NCI-H1436 (cell line): ENCODE measurements at places on chromosomes 7 and 10.

DNA sequence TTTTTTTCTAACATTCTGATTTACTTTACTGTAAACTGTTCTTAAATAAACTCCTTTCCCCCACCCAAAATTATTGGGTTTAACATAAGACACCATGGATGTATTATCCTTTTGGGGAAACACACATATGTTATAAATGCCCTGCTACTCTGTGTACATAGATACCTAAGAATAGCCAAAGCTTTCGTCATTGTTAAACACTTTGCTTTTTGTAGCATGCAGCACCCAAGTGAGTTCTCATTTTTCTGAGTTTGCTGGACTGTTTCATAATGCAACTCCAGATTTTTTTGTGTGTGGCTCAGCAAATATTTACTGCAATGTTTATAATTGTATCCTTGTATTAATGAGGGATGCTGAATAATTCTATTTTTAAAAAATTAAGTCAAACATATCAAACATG is 86.9 kb downstream of the VTI1A start:
- no peak for DNase-seq

DNA sequence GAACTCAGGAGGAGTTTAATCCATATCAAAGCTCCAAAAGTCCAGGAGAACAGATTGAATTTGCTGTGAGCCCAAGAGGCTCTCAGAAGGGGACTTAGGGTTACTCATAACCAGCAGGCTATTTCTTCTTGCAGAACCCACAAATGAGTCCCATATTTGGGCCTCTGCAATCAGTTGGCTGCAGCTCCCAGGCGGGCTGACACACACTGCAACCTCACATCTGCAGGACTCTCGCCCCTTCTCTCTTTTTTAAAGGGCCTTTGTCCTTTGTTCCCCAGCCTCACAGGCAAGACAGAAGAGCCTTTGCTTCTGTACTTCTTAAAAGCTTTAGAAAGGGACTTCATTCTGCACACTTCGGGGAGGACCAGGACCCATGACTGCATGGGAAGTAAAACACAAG is 26.7 kb downstream of the CREB3L2 start:
- DNase-seq = no peak

DNA sequence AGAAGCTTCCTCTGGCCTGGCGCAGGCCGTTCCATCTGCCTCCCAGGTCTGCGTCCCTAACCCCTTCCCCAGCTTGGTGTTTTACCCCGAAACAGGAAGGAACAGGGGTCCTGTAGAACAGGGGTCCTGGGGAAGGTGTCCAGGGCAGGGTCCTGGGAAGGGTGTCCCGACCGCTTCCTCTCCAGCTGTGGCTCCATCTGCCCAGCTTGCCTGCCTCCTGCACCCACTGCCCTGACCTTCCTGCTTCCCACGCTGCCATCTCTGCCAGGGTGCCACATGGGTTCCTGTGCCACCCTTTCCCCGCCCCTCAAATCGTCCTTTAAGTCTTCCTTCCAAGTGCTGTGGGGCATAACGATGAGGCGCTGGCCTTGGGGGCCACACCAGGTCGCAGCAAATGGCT is 32.4 kb downstream of the WDR86 start:
- no peak for DNase-seq

- no peak for DNase-seq
Measured at GRCh38 chr10:9010093-9010492, 955.6 kb downstream of the GATA3 start.

- DNase-seq = no peak
Measured at GRCh38 chr7:46257761-46258448, 336.8 kb upstream of the IGFBP3 start.

DNA sequence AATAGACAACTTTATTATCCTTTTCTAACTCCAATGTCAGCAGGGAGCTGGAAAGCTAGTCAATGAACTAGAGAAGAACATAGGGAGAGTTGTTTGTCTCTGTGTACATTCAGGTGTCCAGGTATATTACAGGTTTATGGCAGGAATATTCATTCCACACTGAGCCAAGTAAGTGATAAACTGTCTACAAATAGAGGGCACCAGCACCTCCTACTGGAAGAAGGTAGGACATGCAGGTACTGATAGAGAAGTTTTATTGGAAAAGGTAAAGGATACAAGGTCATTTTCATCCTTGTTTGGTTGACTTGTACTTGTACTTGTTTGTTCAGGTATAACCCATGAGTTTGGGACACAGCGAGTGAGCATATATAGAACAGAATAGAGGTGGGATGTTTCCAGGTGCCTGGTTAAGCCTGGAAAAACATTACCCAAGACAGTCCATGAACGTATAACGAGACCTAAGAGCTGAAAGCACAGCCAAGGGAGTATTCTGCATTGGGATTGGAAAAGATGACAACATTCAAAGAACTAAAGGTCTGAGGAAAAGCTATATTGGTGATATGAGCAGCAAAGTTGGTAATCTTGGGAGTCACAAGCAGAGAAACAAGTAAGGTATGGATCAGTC is 61.4 kb upstream of the PPP1R3C start:
- peak; percentile 10 for DNase-seq

- no peak for DNase-seq
Measured at GRCh38 chr10:62047960-62048383, 146.5 kb downstream of the ARID5B start.

GRCh38 chr7:80830584-80831285 is 88.1 kb downstream of the SEMA3C start:
- DNase-seq = no peak

- DNase-seq = no peak
Measured at GRCh38 chr10:61901829-61902444, 438 bp downstream of the ARID5B start.

DNA sequence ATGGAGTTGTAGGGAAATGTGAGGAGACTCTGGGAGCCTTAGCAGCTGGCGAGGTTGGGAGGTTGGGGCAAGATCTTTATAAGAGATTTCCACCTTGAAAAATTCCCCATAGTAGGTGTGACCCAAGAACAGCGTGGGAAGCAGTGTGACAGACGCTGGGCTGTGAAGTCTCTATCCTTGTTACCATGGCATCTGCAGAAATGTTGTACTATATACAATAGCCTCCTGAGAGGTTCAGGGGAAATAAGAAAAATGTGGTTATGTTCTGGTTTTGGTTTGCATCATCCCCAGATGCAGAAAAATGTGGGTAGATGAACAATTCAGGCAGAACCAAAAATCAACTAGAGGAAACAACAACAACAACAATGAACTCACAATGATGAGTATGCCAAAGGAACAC is 498.6 kb downstream of the SH2D4B start:
- no peak for DNase-seq

GRCh38 chr7:26376175-26376917 is 84.7 kb downstream of the SNX10 start:
- DNase-seq = peak; percentile 82

GRCh38 chr10:100482834-100483185 is 20.0 kb downstream of the WNT8B start:
- no peak for DNase-seq

- no peak for DNase-seq
Measured at GRCh38 chr10:101221963-101222531, 7.2 kb downstream of the LBX1 start.

- DNase-seq = no peak
Measured at GRCh38 chr7:154953006-154953684, 49.8 kb downstream of the PAXIP1 start.

GRCh38 chr10:14478604-14479003 is 147.9 kb upstream of the FRMD4A start:
- peak; percentile 35 for DNase-seq

- DNase-seq = peak; percentile 96
Measured at GRCh38 chr10:110226543-110226925, 19.1 kb downstream of the MXI1 start.

- DNase-seq = no peak
Measured at GRCh38 chr10:62581351-62581750, 207.2 kb downstream of the ZNF365 start.

DNA sequence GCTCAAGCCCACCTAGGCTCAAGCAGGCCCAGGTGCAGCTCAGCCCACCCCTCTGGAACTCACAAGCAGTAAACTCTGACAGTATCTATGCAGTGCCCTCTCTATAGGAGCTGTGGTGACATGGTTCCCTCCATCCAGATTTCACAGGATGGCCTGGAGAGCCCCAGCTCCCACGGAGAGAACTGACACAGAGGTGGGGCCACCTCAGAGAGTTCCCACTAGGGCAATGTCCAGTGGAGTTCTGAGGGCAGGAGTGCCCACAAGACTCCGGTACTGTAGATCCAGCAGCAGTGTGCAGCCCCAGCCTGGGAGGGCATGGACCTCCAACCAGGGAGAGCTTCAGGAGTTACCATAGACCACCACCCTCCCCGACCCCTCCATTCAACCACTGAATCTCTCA is 37.3 kb upstream of the CNPY1 start:
- no peak for DNase-seq

DNA sequence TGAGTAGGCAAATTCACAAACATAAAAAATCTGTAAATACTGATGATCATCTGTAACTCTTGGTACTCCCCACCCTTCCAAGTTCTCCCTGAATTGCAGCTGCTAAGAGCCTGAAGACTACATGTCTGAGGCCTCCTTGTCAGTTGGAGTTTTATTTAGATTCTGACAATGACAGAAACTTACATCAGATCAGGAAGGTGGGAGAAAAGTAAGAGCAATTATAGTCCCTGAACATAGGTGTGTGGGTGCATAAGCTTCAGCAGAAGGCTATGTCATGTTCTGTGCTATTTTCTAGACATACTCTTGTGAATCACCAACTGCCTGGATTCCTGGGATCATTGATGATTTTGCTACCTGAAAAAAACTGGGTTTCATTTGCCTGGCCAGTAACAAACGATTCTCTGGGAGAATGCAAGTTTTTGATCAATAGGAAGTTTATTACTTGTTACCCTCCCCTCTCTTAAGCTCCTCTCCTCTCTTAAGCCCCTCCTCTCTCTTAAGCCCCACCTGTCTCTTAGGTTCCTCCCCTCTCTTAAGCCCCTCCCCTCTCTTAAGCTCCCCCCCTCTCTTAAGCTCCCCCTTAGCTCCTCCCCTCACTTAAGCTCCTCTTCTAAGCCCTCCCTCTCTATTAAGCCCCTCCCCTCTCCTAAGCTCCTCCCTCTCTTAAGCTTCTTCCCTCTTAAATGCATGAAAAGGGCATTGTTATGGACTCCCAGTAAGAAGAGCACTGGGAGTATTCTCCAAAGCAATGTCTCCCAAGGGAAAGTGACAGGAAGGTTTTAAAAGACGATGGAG is 1183.4 kb upstream of the AUTS2 start:
- DNase-seq = no peak

- no peak for DNase-seq
Measured at GRCh38 chr7:157612664-157613561, 276.1 kb downstream of the DNAJB6 start.

DNA sequence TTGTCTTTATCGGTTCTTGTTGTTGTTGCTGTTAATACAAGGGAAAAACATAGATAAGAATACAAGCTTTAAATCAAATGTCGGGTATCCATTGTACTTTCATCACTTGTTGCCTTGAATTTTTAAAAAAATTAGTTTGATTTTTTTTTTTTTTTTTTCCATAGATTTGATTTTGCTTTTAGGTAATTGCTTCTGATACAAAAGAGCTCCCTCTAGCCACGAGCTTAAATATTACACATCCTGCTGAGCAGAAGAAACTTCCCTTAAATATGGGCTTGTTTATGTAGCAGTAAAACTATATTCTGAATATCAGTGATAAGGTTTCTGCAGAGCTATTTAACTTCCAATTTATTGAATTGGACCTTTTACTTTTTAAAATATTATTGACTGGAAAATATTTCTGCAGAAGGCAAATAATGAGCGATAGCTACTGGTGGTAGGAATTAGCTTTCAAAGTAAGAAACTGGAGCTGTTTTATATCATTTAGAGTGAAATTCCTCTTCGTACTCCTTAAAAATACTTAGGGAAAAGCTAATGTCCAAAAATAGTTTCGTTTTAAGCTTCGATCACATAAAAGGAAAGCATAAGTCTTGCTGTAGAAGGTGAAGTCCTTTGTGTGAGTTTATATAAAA is 216.9 kb downstream of the POLR1F start:
- DNase-seq = no peak

DNA sequence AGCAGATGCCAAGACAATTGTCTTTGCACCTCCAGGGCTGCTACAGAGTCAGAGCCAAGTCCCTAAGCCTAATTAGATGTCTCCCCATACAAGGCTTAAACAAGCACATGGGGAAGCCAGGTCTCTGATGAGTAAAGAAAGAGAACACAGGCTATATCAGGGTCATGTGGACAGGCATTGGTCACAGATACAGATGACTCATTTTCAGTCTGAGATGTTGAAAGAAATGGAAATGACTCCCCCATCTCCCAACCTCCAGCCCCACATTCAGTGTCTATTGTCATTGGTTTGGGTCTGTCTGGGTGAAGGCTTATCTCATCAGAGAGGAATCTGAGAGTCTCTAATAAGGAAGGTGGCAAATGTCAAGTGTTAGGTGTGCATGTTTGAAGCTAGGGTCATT is 290.1 kb upstream of the KIAA1217 start:
- DNase-seq = no peak

- DNase-seq = no peak
Measured at GRCh38 chr10:12198156-12198555, 2.2 kb downstream of the CDC123 start.

DNA sequence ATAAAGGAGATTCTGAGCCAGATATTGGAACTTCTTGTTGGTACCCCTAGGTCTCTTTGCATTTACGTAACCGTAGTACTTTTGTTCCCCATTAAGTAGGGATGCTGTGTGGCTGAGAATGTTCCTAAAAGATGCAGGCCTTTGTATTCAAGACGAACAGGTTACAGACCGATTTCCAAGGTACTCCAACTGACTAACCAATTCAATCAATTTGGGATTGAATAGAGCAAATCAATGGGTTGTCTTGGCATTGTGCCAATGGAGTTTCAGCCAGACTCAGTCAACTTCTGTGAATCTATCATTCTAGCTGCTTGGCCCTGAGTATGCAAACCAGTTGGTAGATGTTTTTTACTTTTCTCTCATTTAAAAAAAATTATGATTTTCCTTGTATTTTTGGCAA is 347.3 kb upstream of the NPVF start:
- no peak for DNase-seq

DNA sequence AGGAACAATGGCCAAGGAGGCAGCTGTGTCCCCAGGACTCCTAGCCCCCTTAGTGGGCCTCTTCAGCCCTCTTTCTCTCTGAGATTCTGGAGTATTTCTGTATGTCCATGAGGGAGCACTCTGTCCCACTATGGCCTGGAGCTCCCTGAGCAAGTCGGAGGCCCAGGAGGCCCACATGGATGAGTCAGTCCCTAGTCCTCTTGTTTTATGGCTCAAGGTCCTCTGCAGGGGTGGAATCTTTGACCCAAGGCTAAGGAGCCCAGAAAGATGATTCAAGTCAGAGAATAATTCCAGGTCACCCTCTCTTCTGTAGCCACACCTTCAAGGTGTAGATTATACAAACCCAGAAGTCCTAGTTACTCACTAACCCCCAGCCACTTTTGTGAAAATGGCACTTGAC is 125.6 kb downstream of the PLXNA4 start:
- no peak for DNase-seq

- DNase-seq = no peak
Measured at GRCh38 chr7:93279541-93279940, 47.4 kb downstream of the VPS50 start.

GRCh38 chr7:37768611-37769010 is 79.8 kb upstream of the NME8 start:
- no peak for DNase-seq
